ENCODE measurements at places on chromosomes 5 and 9.

DNA sequence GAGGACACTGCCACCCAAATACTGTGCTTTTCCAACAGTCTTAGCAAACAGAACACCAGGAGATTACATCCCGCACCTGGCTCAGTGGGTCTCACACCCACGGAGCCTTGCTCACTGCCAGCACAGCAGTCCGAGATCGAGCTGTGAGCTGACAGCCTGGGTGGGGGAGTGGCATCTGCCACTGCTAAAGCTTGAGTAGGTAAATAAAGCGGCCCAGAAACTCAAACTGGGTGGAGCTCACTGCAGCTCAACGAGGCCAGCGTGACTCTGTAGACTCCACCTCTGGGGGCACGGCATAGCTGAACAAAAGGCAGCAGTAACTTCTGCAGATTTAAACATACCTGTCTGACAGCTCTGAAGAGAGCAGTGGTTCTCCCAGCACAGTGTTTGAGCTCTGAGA is 28.8 kb downstream of the EPB41L4A start:
- DNase-seq, result no peak

- no peak for DNase-seq
Observed at GRCh38 chr5:68411161-68411560, 195.6 kb downstream of the PIK3R1 start.

GRCh38 chr5:169341556-169341955 is 40.6 kb upstream of the SLIT3 start:
- no peak for DNase-seq

DNA sequence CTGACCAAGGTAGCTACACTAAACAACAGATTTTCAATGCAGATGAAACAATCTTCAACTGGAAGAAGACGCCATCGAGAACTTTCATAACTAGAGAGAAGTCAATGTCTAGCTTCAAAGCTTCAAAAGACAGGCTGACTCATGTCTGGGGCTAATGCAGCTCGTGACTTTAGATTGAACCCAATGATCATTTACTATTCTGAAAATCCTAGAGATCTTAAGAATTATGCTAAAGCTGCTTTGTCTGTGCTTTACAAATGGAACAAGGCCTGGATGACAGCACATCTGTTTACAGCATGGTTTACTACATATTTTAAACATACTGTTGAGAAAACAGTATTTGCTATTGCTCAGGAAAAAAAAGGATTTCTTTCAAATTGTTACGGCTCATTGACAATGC is 54.9 kb downstream of the RICTOR start:
- no peak for DNase-seq

DNA sequence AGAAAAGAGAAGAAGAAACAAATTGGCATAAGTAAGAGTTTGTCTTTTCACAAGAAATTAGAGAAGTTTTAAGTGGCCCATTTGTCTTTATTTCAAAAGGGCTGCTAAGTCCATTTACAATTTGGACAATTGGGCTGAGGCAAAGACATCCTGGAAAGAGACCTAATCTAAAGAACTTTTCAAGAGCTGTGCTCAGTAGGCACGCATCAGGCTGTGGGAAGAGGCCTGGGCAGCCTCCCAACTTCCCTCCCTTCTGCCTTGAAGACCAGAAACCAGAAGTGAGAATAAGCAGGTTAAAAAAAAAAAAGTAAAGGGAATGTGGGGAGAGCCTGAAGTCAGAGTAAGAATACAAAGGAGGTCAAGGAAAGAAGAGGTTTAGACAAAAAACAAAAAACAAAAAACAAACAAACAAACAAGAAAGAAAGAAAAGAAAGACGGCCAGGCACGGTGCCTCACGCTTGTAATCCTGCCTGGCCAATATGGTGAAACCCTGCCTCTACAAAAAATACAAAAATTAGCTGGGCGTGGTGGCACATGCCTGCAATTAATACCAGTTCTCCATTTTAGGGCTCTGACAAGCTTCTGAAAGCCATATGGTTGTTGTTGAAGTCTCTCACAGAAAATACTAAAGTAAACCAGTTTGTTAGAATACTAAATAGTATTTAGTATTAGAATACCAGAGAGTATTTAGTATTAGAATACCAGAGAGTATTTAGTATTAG is 48.0 kb upstream of the CEP78 start:
- DNase-seq, result no peak

DNA sequence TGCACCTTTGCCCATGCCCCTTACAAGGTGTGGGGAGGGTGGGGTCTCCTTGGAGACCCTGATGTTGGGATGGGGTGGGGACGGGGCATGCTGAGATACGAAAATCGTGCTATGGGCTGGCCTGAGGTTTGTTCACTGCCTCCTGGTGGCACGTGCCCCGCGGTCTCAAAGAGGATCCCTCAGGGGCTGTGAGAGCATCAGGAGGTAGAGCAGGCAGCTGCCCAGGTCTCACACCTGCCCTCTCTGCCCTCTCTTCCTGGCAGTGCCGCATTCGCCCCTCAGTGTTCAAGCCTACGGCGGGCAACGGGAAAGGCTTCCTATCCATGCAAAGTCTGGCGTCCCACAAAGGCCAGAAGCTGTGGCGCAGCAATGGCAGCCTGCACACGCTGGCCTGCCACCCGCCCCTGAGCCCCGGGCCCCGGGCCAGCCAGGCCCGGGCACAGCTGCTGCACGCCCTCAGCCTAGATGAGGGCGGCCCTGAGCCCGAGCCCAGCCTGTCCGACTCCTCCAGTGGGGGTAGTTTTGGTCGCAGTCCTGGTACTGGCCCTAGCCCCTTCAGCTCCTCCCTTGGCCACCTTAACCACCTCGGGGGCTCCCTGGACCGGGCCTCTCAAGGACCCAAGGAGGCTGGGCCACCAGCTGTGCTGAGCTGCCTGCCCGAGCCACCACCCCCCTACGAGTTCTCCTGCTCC is 6.7 kb downstream of the N4BP3 start:
- DNase-seq, result no peak
